Stimulated activated CD8-positive, alpha-beta memory T cell treated with anti-CD3 and anti-CD28 coated beads, Interleukin-15, amount 100 ng/mL, for 4 hours (primary cell): ENCODE measurements at places on chromosomes 4 and X.

GRCh38 chrX:103647630-103648029 lies 18.9 kb downstream of the TCEAL1 start:
- no peak for DNase-seq

- no peak for DNase-seq
These were observed 7.0 kb downstream of the JAKMIP1 start for GRCh38 chr4:6193399-6193798.

- no peak for DNase-seq
These were observed 841 bp downstream of the ACOT9 start for GRCh38 chrX:23742174-23742696.

GRCh38 chrX:154657226-154657805 lies 3.9 kb upstream of the CTAG2 start:
- DNase-seq = no peak

DNA sequence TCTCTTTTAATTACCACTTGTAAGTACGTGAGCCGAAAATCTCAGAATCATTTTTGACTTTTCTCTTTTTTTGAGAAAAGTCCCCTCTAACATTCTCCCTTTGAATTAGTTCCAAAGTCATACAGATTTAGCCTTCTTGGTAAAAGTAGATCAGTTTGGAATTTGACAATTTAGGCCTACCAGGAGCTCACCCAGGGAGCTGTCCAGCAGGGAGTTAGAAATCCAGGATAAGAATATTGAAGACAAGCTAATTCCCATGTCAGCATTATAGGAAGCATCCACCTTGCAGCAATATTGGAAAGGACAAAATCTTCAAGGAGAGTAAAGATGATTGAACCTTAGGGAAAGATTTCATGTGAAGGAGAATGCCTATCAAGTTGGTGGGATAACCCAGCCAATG lies 352.2 kb upstream of the CPEB2 start:
- DNase-seq = no peak

- DNase-seq = no peak
These were observed 494.8 kb upstream of the ZFP42 start for GRCh38 chr4:187500796-187501195.

DNA sequence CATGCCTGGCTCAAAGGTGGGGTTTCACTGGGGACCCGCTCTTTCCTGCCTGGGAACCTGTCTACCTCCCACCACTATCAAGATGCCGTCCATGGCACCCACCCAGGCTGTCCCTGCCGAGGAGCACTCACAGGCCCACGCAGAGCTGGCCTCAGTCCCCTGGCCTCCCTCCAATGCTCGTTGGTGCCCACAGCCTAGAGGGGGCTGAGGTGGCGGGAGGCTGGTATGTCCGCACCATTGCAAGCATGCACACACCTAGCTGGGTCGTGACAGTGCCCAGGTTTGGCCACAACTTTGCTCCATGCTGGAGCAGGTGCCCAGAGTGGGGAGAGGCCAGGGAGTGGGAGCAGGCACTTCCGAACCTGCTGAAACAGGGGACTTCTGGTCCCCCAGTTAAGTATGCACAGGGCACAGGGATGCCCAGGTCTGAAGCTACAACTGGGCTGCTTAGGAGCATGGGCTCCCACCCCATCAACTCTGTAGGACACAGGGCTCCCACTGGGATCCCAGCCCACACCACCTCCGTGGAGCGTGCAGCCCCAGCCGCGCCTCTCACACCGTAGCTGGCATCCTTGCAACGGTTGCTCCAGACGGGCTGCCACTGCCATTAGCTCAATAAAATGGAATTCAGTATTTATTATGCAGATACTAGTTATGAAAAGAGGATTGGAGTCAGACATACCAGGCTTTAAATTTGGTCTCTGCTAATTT lies 1376.1 kb upstream of the TENM3 start:
- no peak for DNase-seq

DNA sequence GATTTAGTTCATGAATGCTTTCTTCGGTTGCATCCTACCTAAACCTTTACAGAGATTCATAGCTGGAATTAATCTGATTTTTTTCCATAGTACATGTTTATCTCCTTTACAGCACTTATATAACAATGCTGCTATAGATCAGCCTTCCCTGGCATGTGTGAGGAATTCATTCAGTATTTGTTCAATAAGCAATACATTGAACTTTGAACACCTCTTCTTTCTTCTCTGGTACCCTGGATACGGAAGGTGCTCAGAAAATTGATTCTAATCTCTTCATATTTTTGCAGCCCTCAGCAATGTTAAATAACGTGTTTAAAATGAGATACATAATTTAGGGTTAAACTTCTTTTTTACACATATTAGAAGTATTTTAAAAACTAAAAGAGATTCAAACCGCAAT lies 467.4 kb downstream of the TRIML1 start:
- no peak for DNase-seq

DNA sequence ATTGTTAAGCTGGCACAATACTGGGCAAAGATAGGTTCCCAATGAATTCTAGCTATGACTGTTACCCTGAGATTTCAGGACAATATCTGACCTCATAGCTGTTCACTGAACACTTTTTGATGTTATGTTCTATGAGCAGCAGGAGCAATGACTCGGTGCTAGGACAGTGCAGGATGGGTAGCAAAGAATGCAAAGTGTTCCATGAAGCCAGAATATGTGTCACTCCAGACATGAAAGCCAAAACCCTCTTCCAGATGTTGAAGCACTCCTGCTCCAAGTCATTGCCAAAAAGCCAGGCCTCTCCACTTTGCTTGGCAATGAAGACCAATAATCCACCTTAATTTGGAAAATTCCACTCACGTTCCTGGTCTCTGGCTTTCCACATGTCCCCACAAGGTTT lies 300.9 kb upstream of the CPEB2 start:
- no peak for DNase-seq

DNA sequence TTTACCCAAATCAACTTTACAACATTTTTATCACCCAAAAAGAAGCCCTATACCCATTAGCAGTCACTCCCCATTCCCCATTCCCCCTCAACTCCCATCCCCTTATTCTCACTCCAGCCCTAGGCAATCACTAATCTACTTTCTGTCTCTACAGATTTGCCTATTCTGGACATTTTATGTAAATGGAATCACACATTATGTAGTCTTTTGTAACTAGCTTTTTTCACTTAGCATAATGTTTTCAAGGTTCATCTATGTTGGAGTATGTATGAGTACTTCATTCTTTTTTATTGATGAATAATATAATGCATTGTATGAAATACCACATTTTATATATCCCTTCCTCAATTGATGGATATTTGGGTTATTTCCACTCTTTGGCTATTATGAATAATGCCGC lies 36.1 kb upstream of the HERC5 start:
- DNase-seq = no peak

- no peak for DNase-seq
These were observed 169.4 kb upstream of the NAP1L5 start for GRCh38 chr4:88866862-88867550.

DNA sequence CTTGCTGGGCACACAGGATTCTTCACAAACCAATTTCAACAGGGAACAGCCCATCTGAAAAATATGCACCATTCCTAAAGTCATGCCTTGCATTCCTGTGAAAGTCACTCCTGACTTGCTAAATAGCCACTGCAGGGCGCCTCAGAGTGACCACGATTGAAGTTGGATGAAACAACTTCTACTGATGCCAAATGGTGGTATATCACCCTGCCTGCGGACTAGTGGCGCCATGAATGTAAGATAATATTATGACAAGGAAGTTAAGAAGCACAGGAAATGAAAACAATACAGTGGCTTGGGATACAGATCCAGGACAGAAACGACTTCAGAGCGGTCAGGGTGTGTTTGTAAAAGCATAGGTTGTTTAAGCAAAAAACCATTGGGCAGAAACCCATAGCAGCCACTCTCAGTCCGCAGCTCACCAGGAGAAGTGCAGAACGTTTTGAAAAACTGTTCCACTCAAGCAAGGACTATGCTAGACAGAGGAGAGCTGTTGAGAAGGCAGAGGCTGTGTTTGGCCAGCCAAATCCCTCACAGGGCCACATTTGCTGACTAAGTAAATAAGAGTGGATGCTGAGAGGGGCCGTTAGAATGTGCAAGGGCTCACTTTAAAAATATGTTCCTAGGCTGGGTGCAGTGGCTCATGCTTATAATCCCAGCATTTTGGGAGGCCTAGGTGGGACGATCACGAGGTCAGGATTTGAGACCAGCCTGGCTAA lies 250.4 kb downstream of the PTTG2 start:
- DNase-seq = no peak

GRCh38 chr4:138241281-138242075 lies 671 bp downstream of the SLC7A11 start:
- no peak for DNase-seq

GRCh38 chr4:118284169-118284568 lies 68.6 kb downstream of the PRSS12 start:
- no peak for DNase-seq

DNA sequence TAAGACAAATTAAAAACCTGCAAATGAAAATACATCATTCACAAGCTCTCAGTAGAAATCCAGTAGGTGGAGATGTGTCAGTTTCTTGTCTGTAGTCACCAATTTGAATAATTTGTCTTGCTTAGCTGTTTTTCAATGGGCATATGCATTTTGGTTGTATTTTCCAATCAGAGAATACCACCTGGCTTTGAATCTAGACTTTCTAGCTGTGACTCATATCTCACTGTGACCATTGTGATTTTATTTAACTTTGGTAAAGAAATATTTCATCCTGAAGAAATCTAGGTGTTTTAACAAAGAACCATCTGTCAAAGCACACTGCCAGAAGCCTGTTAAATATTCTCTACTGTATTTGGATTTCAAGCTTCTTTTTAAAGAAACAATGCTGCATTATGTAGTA lies 1650.6 kb upstream of the IGFBP7 start:
- no peak for DNase-seq

DNA sequence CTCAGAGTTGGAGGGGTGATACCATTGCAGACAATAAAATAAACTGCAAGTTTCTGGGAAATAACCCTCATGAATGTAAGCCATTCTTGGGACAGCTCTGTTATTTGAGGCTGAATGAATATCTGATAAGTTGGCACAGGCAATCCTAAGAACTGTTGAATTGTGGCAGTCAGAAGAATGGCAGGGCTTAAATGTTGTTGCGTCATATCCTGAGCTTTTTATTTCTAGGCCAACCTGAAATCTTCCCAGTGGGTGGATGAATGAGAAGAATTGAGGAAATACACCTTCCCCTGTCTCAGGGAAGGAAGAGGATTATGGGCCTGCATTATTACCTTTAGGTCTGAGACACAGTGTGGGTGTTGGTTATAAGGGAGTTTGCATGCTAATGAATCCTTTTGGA lies 64.4 kb upstream of the C4orf54 start:
- DNase-seq = no peak

DNA sequence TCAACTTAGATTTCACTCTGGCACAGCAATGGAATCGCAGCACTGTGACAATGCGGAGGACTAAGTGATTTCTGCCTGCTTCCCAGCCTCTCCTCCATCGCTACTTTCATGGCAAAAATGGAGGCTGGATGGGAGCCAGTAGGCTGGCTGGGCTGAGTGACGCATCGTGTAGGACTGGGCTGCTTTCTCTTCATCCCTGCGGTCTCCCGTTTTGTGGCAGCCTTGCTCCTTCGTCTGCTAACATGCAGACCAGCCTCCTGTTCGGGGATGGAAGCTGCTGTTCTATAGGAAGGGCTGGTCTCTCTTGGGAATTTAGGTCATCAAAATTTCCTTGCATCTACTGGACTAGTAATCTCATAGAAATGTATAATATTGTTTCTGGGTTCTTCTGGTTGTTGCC lies 15.8 kb upstream of the RGS12 start:
- DNase-seq = no peak

GRCh38 chr4:187128222-187128621 lies 404.6 kb upstream of the FAT1 start:
- no peak for DNase-seq
